ENCODE measurements at places on chromosomes 5 and 9. TPM values are rescaled to one million over a fixed set of nuclear protein-coding genes. Genes with fewer than 3 reads are reported as not detected.

Gene CARTPT
- total RNA-seq: not detected

Gene BHMT2
- total RNA-seq: 353 TPM

Gene ANXA2R
- 0.75 TPM for total RNA-seq

Gene GDA
- total RNA-seq: 69.6 TPM

Gene CORO2A
- 2.0 TPM for total RNA-seq

Gene CNTLN
- total RNA-seq: 9.1 TPM

Gene ARID3C
- total RNA-seq: 2.5 TPM

Gene ST8SIA4
- 1.7 TPM for total RNA-seq

Gene MLANA
- not detected for total RNA-seq

Gene SLC6A18
- total RNA-seq: not detected

GRCh38 chr5:138408023-138408422 is 30.8 kb upstream of the REEP2 start:
- H3K4me3 ChIP-seq: no peak overlapping the region
- H3K36me3 ChIP-seq: peaks cover 4% of the 10 kb centered on the region
- no peaks in the 10 kb centered on the region for H3K27me3 ChIP-seq
- no peak for DNase-seq
- no peak overlapping the region for H3K27ac ChIP-seq
- H3K4me1 ChIP-seq: no peaks in the 10 kb centered on the region

GRCh38 chr9:92618633-92619225 is 51.2 kb downstream of the IPPK start:
- peak overlapping the region; percentile 63 for H3K27ac ChIP-seq
- H3K36me3 ChIP-seq: no peaks in the 10 kb centered on the region
- peaks cover 41% of the 10 kb centered on the region for H3K4me1 ChIP-seq

DNA sequence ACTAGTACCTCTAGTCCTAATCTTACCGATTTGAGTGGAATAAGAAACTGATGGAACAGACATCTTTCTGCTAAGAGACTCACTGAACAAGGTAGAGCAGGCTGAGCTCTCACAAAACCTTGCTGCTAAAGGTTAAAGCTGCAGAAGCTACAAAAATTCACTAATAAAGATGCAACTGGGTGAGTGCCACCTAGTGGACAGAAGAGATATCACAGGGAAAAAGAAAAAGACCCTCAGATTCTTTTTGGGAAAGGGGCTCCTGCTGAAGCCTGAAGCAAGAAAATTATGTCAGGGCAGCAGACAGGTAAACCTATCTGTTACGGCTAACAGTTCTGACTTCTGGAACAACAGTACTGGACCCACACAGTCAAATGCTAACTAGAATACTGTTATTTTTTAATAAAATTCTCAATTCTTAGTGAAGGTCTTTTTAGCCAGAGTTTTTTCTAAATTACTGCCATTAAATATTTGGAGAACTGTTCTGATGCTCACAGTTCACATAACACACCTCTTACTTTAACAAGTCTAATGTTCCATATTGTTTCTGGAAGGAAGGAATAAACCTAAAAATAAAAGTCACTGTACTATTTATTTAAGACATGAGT is 51.2 kb downstream of the DIAPH1 start:
- H3K4me1 ChIP-seq: no peaks in the 10 kb centered on the region
- no peak overlapping the region for H3K27ac ChIP-seq
- no peak for DNase-seq
- H3K27me3 ChIP-seq: no peaks in the 10 kb centered on the region
- H3K36me3 ChIP-seq: peaks cover 4% of the 10 kb centered on the region

GRCh38 chr5:126875303-126875785 is 98.4 kb downstream of the LMNB1 start:
- no peaks in the 10 kb centered on the region for H3K36me3 ChIP-seq
- no peak overlapping the region for H3K4me3 ChIP-seq
- H3K27ac ChIP-seq: no peak overlapping the region
- no peaks in the 10 kb centered on the region for H3K27me3 ChIP-seq
- DNase-seq: no peak

GRCh38 chr5:158679221-158679641 is 420.5 kb downstream of the EBF1 start:
- H3K4me1 ChIP-seq: no peaks in the 10 kb centered on the region
- no peaks in the 10 kb centered on the region for H3K36me3 ChIP-seq
- H3K27me3 ChIP-seq: no peaks in the 10 kb centered on the region
- no peak overlapping the region for H3K4me3 ChIP-seq
- H3K27ac ChIP-seq: no peak overlapping the region

DNA sequence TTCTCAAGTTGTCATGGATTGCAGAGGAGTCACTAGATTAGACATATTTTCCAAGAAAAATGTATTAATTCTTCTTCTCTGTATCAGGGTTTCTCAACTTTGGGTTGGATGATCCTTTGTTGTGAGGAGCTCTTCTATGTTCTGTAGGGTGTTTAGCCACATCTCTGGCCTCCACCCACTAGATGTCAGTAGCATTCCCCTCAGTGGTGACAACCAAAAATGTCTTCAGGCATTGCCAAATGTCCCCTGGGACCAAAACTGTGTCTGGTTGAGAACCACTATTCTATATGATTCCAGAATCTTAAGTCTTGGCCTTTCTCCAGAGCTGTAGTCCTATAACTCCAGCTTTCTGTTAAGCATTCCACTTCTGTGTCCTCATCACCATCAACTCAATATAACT is 220.9 kb downstream of the KIAA0825 start:
- H3K4me1 ChIP-seq: no peaks in the 10 kb centered on the region
- DNase-seq: no peak
- H3K4me3 ChIP-seq: no peak overlapping the region
- no peaks in the 10 kb centered on the region for H3K27me3 ChIP-seq

DNA sequence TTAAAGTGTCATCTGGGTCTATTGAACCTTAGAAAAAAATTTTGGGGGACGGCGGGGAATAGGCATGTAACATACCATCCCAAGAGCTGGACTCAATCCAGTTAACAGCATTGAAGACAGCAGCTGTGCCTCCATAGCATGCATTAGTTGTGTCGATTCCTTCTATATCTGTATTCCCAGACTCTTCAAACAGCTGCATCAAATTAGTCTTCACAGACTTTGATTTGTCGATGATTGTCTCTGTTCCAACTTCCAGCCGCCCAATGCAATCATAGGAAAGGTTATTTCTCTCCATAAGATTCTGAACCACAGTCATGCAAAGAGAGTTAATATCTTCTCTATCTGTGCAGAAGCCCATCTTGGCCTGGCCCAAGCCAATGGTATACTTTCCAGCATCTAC is 14.8 kb downstream of the HMGCS1 start:
- peaks cover 62% of the 10 kb centered on the region for H3K36me3 ChIP-seq
- H3K4me3 ChIP-seq: no peak overlapping the region
- DNase-seq: no peak
- H3K27ac ChIP-seq: no peak overlapping the region

DNA sequence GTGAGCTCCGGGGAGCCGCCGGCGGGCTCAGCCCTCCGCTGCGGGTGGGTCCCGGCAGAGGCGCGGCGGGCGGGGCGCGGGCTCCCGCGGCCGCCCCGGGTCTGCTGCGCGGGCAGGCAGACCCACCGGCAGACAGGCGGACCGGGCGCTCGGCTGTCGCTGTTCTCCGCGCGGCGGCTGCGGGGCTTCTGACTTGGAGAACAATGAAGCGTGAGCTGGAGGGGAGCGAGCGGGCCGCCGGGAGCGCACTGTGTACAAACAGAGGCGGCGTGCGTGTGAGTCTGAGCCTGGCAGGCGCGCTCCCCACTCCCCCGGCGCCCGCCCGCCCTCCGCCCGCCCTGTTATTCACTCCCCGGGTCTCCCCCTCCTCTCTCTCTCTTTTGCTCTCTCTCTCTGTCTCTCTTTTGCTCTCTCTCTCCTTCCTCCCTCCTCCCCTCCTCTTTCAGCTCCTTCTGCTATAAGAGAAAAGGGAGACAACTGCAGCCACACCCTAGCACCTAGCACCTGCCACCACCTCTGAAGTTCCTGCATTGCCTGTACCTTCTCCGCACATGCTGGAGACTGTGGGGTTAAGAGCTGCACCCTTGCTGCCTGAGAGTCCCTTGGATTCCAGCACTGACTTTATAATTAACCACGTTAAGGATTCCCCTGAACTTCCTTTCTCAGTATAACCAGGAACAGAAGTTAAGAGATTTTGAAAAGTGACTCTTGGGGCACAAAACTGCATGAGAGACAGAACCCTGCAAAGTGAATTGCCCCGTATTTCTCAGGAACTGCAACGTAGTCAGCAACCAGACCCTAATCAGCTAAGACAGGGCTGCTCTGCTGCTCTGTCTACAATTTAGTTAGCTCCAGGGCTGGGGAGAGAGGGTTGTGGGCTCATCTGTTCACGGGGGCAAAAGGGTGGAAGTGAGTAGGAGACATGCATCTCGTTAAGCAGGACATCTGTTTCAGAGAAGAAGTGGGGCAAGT is at the start of gene EDIL3:
Gene EDIL3, minus strand, starts transcription at position 277 of the 972 bp plus-strand sequence. CDS start 506 bp downstream, outside the sequence.
- peaks cover 6% of the 10 kb centered on the region for H3K27me3 ChIP-seq
- H3K4me3 ChIP-seq: no peak within 1 kb of the TSS
- H3K4me1 ChIP-seq: no peaks in the 10 kb centered on the region
- H3K36me3 ChIP-seq: no peaks in the 10 kb centered on the region

GRCh38 chr9:117343427-117343826 is 71.4 kb downstream of the ASTN2 start:
- no peak overlapping the region for H3K4me3 ChIP-seq
- H3K36me3 ChIP-seq: no peaks in the 10 kb centered on the region
- no peaks in the 10 kb centered on the region for H3K27me3 ChIP-seq
- no peaks in the 10 kb centered on the region for H3K4me1 ChIP-seq
- no peak overlapping the region for H3K27ac ChIP-seq

DNA sequence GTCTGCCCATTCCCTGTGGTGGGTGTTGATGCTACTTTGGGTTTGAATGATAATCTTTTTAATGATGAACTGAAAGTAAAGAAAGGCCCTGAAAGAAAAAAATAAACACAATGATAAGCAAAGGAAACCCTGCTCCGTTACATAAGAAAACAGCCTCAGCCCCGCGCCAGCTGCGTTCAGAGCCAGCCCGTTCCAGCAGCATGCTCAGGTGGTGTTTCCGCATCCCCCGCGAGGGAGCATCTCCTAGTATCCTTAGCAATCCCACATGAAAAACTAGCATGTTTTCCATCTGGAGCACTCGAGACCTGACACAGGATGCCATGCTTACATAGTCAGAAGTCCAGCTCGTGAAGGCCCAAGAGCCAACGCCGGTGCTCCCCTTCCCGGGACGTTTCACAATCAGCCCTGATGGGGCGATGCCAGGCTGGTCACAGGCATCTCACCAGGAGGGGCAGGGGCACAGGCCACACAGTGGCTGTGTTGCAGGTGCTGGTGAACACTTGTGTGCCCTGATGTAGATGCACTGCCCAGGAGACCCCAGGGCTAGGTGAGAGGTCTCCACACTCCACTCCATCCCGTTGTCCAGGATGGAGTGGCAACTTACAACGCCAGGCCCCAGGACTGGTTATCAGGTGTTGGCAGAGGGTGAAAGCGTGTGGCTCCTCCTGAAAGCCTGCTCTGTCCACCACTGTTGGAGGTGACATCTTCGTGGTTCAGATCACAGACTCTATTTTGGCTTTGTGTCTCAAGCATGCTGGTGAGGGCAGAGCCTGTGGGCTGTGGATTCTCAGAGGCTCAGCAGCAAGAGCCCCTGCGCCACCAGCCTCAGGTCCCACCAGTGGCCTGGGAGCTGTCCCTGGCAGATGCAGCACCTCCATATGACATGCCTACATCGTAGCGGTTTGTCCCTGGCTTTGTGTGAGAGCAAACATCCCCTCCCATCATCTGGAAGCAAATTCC is 246.8 kb upstream of the IRX1 start:
- DNase-seq: no peak
- no peaks in the 10 kb centered on the region for H3K4me1 ChIP-seq
- no peak overlapping the region for H3K27ac ChIP-seq
- no peak overlapping the region for H3K4me3 ChIP-seq
- no peaks in the 10 kb centered on the region for H3K27me3 ChIP-seq
- H3K36me3 ChIP-seq: no peaks in the 10 kb centered on the region

- no peak overlapping the region for H3K4me3 ChIP-seq
- no peaks in the 10 kb centered on the region for H3K4me1 ChIP-seq
- DNase-seq: peak; percentile 68
- no peak overlapping the region for H3K27ac ChIP-seq
Observed at GRCh38 chr5:173293817-173294672, 34.2 kb downstream of the STC2 start.

DNA sequence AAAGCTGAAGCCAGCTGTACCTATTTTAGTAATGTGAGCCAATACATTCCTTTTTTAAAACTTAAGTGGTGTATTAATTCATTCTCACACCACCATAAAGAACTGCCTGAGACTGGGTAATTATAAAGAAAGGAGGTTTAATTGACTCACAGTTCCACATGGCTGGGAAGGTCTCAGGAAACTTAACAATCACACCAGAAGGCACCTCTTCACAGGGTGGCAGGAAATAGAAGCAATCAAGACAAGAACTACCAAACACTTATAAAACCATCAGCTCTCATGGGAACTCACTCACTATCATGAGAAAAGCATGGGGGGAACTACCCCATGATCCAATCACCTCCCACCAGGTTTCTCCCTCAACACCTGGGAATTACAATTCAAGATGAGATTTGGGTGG is 21.0 kb downstream of the ESM1 start:
- no peaks in the 10 kb centered on the region for H3K36me3 ChIP-seq
- no peak overlapping the region for H3K4me3 ChIP-seq
- no peak for DNase-seq

DNA sequence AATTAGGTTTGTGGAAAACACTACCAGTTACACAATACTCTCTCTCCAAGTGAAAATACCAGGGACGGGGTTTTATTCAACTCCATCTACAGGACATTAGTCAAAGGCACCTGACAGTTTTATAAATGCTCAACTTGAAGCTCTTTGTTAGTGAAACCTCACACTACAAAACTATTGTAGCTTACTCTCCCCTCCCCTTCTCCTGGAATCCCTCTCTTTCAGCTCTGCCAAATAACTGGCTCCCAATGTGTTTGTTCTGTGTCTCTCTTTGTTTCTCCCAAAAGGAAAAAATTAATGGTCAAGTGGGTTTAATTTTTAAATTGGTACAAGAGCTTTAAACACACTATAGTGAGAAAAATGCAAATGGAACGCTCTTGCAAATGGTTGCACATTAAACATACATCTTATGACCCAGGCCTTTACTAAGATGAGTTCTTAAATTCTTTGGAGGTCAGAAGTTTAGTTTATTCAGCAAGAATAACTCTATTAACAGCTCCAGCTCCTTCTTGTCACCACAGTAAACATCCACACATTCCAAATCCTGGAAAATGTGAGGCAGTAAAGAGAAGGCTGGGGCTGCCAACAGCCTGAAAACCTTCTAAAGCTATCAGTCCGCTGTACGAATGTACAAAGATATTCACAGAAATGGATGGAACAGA is 48.4 kb downstream of the ZNF608 start:
- no peak for DNase-seq
- no peaks in the 10 kb centered on the region for H3K4me1 ChIP-seq
- no peak overlapping the region for H3K27ac ChIP-seq
- no peaks in the 10 kb centered on the region for H3K27me3 ChIP-seq
